ENCODE measurements at places on chromosomes 6 and 20.

GRCh38 chr6:13788820-13789219 is 25.5 kb downstream of the MCUR1 start:
- DNase-seq: no peak

DNA sequence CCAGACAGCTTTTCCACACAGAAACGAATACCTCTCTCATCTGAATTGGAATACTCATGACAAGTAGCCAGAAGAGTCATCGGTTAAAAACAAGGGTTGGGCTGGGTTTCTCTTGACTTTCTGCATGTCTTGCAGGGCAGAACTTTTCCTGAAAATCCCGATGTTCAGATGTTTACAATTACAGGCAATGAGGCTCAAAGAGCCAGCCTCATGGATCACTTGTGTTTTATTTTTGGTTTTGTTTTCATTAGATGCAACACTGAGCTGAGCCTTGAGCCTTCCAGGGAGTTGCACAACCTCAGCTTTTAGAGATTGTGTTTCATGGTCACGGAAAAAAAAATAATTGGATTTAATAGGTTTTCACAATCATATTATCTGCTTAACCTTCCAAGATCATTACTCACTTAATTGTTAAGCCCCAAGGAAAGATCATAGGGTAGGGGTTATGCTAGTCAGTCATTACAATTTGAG is 288.1 kb upstream of the PRDM1 start:
- no peak for DNase-seq

- DNase-seq: no peak
These were observed 22.8 kb upstream of the RBBP8NL start for GRCh38 chr20:62449951-62450691.

DNA sequence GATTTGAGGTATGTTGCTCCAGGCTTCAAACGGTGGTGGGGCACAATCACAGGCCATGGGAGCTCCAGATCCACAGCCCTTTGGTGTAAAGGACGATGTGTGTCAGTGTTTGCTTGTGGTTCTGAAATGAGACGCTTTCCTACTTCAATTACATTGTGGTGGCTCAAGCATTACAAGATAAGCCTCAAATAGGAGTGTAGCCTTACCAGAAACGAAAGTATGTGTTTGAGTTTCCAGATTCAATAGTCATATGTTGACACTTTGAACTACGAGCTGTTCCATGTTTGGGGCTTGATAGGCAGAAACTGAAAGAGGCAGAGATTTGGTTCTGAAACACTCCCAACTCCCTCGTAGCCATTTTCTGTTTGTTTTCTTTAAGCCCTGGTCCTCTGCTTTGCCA is 187.1 kb downstream of the MYLK4 start:
- no peak for DNase-seq

- no peak for DNase-seq
These were observed 14.3 kb downstream of the SERPINB6 start for GRCh38 chr6:2956930-2957685.

All from glutamatergic neuron (in vitro differentiated cells).